SJCRH30 (cell line): ENCODE measurements at places on chromosomes 11 and 22. TPM values are rescaled to one million over a fixed set of nuclear protein-coding genes. Genes with fewer than 3 reads are reported as not detected.

CCDC81 gene
- total RNA-seq, result 0.81 and 1.2 TPM in 2 replicates

DNA sequence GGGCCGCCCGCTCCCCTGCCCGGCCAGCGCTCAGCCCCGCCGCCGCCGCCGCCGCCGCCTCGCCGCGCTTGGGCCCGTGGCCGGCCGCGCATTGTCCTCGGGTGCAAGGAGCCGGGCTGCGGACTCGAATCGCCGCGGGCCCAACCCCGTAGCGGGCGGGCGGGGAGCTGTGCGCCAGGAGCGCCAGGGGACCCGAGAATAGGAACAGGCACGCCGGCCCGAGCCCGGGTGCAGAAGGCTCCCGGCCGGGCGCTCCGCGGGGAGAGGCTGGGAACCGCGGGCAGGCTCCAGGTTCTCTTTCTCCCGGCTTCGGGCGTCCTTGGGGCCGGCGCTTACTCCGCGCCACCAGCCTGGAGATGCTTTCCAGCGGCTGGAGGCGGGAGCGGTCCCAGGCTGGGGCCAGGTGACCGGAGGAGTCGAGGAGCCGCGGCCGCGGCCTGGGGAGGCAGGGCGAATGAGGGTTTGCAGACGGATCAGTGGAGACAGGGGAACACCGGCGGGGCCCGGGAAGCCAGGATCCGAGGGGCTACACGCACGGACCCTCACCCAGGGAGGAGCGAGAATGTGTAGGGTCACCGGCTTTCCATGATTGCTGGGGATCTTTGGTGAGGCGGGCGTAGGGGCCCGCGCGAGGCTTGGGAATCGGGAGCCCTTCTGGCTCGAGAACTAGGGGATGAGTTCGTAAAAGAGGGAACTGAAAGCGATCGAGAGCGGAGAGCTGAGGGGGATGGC, 726 bp downstream of the PKNOX2 start:
- peak; percentile 40 for DNase-seq

DNA sequence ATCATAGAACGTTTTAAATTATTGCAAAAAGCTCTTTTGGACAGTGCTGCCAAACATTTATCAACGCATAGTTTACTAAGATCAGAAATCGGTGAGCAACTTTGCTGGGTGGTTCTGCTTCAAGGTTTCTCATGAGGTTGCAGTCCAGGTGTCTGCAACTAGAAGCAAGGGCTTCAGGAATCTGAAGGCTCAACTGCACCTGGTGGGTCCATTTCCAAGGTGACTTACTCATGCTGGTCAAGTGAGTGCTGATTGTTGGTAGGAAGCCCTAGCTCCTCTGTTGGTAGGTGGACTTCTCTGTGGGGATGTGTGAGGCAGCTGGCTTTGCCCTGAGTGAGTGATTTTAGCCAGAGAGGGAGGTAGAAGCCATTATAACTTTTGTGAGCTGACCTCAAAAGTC, 22.5 kb downstream of the ARHGEF12 start:
- no peak for DNase-seq

- no peak for DNase-seq
Measured at GRCh38 chr11:18696638-18697225, 1.8 kb upstream of the TMEM86A start.

NXPE2 gene
- total RNA-seq, result not detected in 2 replicates

DNA sequence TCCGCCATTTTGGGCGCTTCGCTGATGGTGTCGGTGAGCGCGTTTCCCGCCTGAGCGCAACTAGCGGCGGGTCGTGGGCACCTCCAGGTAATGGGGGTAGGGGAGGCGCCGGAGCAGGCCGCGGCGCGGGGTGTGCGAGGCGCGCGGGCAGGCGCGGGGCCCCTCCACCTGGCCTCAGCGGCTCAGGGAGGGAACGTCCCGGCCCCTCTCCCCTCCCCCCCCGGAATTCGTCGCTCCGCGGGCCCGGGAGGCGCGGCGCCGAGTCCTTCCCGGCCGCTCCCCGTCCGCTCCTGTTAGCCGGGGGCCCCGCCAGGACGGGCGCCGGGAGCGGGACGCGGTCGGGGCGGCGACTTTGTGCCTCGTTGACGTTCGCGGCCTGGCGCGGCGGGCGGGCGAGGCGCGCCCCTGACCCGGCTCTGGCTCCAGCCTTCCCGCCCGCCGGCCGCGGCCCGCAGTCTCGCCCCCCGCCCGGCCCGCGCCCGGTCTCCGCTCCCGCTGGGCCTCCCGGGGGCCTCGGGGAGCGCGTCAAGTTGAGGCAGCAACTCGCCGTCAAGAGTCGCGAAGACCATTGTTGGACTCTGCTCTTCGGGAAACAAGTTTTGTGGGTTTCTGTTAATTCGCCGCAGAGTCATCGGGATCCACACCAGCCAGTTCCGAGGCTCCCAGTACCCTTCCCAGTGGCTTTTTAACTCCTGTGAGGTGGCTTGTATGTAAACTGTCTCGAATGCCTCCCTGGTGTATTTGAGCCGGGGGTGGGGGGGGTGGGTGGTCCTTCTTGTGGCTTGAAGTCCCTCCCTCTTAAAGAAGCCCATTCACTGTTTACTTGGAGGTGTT, at the start of gene PPP6R3:
TSS of gene PPP6R3 (plus strand) at position 12 of the 834 bp plus-strand sequence. CDS start 76,913 bp downstream, outside the sequence.
- DNase-seq, result peak; percentile 44

FERMT3 gene
- 4.9 and 8.6 TPM in 2 replicates for total RNA-seq

DNA sequence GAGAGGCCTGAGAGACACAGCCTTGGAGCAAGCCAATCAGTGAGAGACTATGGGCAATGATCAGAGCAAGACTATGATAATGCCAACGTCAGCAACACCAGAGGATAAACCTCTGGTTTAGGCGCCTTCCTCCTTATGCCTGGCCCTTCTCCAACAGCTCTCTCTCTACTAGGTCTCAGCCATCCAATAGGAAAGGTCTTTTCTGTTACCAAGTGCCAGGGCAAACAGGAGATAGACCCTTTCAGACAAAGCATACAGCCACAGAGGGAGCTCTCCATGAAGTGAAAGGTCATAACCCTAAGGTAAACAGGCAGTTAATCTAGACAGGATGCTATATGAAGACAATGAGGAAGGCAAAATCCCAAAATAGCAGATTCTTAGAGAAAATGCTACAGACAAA, 9.5 kb downstream of the STK33 start:
- no peak for DNase-seq

DNA sequence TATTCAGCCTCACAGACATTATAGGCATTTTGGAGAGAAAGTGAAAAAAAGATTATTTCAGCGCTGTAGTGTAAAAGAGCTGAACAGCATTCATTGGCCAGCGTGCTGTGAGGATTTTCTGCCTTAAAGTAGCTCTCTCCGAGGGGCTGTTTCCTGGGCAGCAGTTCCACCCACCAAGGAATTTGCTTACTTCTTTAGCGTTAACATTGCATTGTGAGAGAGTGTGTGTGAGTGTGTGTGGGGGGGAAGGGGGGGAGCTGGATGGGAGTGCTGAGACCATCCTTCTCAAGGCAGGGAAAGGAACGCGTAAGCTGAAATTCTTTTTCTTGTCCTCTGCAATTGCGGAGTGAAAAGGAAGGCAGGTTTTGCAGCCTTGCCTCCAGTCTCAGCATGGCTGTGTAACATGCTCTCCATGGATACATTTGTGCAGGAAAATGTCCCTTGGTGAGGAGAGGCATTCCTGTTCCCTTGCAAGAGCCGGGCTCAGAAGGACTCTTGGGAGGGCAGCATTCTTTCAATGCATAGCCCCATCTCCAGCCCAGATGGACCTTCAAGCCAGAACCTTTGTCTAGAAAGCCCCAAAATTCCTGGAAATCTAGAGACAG, 159.9 kb upstream of the NAV2 start:
- DNase-seq, result peak; percentile 41

APOL6 gene
- 5.0 and 5.6 TPM in 2 replicates for total RNA-seq

GRCh38 chr11:102260241-102260640, 57.0 kb upstream of the BIRC3 start:
- no peak for DNase-seq

CASP4 gene
- 0.48 and 1.0 TPM in 2 replicates for total RNA-seq

- no peak for DNase-seq
Measured at GRCh38 chr22:17580441-17581031, 17.2 kb downstream of the SLC25A18 start.

DNA sequence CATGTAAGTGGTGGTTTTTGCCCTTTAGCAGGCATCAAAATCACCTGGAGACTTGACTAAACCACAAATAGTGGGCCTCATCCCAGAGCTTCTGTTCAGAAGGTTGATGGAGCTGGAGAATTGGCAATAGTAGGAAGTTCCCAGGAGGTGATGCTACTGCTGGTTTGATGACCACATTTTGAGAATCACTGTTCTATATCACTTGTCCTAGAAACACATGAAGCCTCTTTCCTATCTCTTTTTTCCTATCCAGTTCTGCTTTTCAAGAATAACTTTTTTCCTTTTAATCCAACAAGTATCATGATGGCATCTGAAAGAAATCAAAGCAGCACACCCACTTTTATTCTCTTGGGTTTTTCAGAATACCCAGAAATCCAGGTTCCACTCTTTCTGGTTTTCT, at the start of gene OR5D13:
TSS of gene OR5D13 (plus strand) at position 301 of the 400 bp plus-strand sequence. CDS start at position 301, 0 bp downstream.
- no peak for DNase-seq

GRCh38 chr11:59172345-59173079, 580 bp downstream of the DTX4 start:
- no peak for DNase-seq

DUSP18 gene
- 0.99 and 1.7 TPM in 2 replicates for total RNA-seq

- peak; percentile 61 for DNase-seq
Measured at GRCh38 chr11:65366340-65366773, 11.8 kb downstream of the TIGD3 start.

GRCh38 chr11:67114275-67114896, 4.7 kb upstream of the KDM2A start:
- no peak for DNase-seq

DNA sequence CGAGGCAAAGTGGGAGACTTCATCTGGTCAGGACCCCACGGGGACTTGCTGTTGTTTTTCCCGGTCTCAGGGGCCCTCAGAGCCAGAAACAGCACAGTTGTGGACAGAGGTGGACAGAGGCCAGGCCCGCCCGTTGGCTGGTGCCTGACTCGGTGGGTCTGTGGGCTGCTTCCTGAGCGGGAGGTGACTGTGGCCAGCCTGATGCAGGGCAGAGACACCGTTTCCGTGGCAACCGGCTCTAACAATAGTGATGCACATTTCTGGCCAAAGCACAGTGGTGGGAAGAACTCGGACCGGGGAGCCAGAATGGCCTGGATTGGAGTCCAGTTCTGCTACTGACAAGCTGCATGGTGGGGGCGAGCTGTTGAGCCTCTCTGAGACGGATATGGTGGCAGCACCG, 58.7 kb upstream of the ATXN10 start:
- peak; percentile 29 for DNase-seq

DDB1 gene
- 209 and 214 TPM in 2 replicates for total RNA-seq

DNA sequence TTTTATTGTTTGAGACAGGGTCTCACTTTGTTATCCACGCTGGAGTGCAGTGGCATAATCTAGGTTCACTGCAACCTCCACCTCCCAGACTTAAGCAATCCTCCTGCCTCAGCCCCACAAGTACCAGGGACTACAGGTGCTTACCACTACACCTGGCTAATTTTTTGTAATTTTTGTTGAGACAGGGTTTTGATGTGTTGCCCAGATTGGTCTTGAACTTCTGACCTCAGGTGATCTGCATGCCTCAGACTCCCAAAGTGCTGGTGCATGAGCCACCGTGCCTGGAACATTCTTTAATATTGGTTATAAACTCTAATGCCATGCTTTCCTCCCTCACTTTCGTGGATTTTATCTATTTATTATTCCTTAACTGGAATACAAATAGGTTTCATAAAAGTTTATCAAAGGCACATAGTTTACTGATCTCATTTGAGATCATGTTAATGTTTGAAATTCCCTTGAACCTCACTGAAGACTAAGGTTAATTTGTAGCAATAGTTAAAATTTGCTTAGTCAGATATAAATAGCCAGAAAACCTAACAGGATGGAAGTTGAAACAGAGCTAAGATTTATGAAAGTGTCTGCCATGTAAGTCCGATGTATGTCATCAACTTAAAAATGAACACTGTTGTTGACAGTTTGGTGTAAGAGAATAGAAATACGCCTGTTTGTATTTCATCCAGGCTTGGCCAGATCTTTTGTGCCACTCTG, 27.6 kb downstream of the KDM2A start:
- no peak for DNase-seq

GRCh38 chr11:2565447-2566222, 120.8 kb downstream of the KCNQ1 start:
- no peak for DNase-seq

GPHA2 gene
- not detected in 2 replicates for total RNA-seq

GRCh38 chr11:128765571-128766549, 72.0 kb downstream of the FLI1 start:
- DNase-seq, result no peak

CACNA1I gene
- total RNA-seq, result 0.02 TPM in 1 of 2 replicates, not detected in the other

DNA sequence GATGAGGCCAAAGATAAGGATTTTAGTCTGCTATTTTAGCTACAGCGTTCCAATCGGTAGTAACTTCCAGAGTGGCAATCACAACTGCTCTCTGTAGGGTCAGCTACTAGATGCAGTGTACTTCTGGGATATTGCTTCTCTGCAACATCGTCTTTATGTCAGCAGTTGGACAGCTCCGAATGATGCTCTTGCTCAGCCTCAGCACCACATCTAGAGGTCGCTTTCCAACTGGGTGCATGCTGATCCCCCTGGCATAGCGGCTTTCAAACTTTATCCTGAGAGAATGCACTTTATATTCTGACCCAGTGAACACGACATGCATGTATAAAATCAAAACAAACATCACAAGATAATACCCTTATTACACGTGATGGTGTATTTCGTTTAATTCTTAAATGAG, 219.6 kb downstream of the C11orf87 start:
- peak; percentile 41 for DNase-seq

DNA sequence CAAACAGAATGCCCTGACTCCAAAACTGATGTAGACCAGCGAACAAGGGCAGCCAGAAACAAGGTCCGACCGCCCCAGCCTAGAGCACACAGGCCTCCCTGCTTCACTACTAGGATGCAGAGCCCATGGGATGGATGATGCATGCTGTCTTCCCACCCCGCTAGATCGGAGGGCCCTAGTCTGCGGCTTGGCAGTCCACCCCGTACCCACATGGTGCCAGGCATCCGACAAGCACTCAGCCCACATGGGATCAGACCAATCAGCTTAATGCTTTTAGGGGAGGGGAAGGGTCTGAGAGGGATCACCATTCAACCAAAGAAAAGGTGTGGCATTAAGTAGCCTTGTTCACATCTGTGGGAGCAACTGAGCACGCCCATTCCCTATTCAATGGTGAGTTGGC, 30.6 kb downstream of the PISD start:
- no peak for DNase-seq

- no peak for DNase-seq
Measured at GRCh38 chr11:61969391-61969758, 1.9 kb upstream of the FTH1 start.

DNA sequence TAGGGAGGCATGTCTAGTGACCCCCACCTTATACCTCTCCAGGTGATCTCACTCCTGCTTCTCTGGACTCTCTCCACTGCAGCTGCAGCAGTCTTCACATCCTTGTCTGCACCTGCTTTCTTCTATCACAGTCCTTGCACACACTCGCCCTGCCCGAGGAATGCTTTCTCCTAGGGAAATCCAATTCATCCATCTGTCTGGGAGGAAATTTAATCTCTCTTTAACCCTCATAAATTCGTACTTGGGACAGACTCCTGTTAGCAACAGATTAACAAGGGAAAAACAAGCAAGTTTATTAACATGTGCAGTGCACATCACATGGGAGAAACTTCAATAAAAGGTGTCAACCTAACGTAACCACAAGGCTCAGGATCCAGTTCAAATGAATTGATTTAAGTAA, 11.3 kb upstream of the RCN1 start:
- peak; percentile 83 for DNase-seq

NLRP6 gene
- total RNA-seq, result not detected in 2 replicates

- DNase-seq, result no peak
Measured at GRCh38 chr11:110319501-110319900, 23.1 kb upstream of the RDX start.
